ENCODE measurements at places on chromosomes 11 and 22. TPM values are rescaled to one million over a fixed set of nuclear protein-coding genes. Genes with fewer than 3 reads are reported as not detected.

GRCh38 chr22:23243006-23243573 lies 62.8 kb downstream of the BCR start:
- H3K4me1 ChIP-seq = no peaks in the 10 kb centered on the region
- H3K4me3 ChIP-seq = no peak overlapping the region
- no peaks in the 10 kb centered on the region for H3K36me3 ChIP-seq
- no peak for DNase-seq

- no peaks in the 10 kb centered on the region for H3K36me3 ChIP-seq
- DNase-seq = no peak
- H3K27ac ChIP-seq = no peak overlapping the region
- no peaks in the 10 kb centered on the region for H3K4me1 ChIP-seq
These were observed 188.8 kb downstream of the SNX19 start for GRCh38 chr11:130727157-130728119.

The SCUBE2 gene
- total RNA-seq = 149 TPM

GRCh38 chr22:23565305-23565914 lies 14.7 kb downstream of the IGLL1 start:
- no peaks in the 10 kb centered on the region for H3K36me3 ChIP-seq
- H3K27ac ChIP-seq = no peak overlapping the region
- no peaks in the 10 kb centered on the region for H3K27me3 ChIP-seq
- no peaks in the 10 kb centered on the region for H3K4me1 ChIP-seq
- no peak for DNase-seq
